SIG-M5 (cell line): ENCODE measurements at places on chromosomes 4 and X.

- peak; percentile 88 for DNase-seq
Measured at GRCh38 chr4:106676173-106676921, 307.8 kb upstream of the GIMD1 start.

- DNase-seq, result no peak
Measured at GRCh38 chr4:151604238-151604637, 156.6 kb downstream of the GATB start.

DNA sequence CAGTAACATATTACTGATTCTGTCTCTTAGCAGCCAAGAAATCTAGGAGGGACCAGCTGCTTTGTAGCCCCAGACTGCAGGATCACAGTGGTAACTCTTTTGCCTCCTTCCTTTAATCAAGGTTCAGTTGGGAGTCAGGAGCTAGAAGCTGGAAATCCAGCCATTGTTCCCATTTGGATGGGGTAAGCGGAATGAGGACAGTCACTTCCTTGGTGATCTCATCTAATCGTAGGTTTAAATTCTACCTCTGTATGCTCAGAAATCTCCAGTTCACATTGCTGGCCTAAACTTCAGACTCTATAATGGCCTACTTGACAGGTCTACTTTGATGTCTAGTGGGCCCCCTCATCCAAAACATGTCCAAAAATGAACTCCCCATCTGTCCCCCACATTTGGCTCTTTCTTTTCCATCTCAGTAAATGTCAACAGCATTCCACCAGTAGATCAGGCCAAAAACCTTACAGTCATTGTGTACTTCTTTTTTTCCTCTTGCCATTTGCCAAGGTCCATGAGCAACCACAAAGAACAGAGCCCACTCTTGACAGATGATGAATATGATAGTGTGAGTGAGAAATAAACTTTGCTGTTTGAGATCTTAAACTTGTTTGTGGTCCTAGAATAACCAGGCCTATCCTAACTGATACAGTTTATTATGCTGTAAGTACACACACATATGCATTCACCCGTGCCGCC is 40.1 kb downstream of the WWC2 start:
- DNase-seq, result no peak

GRCh38 chr4:110854021-110854678 is 231.3 kb upstream of the PITX2 start:
- no peak for DNase-seq

GRCh38 chr4:138943893-138944292 is 71.7 kb upstream of the NOCT start:
- no peak for DNase-seq

DNA sequence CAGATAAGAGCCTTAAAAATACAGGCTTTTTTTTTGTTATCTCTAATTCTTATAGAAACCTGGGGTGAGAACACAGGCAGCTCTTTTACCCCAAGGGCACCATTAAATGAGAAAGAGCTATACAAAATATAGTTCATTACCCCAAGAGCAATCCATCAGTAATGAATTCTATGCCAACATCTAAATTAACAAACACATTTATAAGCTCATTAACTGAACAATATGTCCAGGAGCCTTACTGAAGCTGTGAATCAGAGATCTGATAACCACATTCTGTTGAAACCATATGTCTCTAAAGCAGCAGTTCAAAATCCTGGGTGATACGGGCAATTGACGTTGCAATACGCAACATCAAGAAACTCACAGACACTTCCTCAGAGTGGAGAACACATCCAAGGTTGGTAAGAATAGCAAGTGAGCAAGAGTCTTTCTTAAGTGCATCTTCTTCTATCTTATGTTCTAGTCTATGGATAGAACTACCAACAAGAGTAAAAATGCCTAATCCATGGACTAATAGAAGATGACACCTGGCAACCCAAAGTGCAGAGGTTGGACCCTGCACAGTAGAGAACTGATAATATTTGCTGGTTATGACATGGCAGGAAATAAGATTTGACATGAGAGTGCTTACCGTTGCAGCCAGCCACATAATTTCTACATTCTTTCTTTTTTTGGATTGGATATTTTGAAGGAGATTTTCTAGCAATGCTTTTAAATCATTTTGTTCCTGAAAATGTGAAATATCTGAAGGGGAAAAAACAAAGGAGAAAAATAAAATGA is 449.3 kb downstream of the IL15 start:
- DNase-seq, result no peak

DNA sequence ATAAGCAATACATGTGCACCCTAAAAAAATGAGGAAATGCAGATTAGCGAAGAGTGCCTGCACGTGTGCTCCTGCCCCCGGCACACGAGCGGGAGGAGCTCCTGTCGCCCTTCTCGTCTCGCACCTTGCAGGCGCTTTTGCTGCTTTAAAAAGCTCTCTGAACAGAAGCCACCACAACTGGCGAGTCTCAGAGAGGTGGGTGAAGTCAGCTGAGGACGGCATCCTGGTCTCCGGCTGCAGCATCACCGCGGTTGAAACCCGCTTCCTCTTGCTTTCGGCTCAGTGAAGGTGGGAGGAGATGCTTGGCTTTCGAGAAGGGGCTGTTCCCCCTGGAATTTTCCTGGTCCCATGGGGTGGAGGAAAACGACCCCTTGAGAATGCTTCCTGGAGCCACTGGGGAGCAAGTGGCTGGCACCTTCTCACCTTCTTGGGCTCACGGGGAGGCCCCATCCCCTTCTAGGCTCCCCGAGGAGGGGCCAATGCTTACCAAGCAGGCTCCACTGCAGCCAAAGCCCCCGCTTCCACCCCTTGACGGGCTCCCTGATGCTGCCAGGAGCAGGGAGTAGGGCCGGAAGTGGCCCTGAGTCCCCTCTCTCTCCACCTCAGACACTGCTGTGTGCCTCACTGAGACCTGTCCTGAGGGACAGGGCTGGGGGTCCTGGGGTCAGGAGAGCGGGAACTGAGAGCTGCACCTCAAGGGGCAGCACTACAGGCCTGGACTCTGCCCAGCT is 29.2 kb upstream of the MXD4 start:
- DNase-seq, result no peak

GRCh38 chr4:172578712-172579111 is 589.9 kb upstream of the GALNT7 start:
- no peak for DNase-seq

GRCh38 chr4:109755656-109756055 is 25.8 kb upstream of the PLA2G12A start:
- no peak for DNase-seq

- DNase-seq, result no peak
Measured at GRCh38 chr4:114866901-114867670, 246.3 kb downstream of the NDST4 start.

GRCh38 chr4:140937866-140938265 is 181.7 kb upstream of the TBC1D9 start:
- no peak for DNase-seq

DNA sequence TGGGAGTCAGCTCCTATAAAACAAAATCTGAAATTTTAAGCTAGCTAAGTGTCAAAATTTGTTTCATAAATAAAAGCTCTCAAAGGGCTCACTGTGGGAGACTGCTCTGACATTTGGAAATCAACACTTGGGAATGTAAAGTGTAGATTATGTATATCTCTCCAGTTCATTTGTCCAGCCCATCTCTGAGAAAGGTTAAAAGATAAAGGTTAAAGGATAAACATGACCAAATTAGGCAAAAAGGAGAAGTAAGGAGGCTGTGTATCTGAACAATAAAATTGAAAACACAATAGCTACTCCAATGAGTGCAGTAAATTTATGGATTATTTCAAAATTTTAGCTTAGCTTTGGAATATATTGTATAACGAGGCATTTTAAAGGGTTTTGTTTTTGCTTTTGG is 304.9 kb downstream of the UNC5C start:
- no peak for DNase-seq

GRCh38 chr4:149884529-149885181 is 69.0 kb upstream of the IQCM start:
- DNase-seq, result no peak
